Activated CD8-positive, alpha-beta T cell treated with anti-CD3 and anti-CD28 coated beads for 36 hours (primary cell): ENCODE measurements at places on chromosomes 6 and 20. TPM values are rescaled to one million over a fixed set of nuclear protein-coding genes. Genes with fewer than 3 reads are reported as not detected.

DNA sequence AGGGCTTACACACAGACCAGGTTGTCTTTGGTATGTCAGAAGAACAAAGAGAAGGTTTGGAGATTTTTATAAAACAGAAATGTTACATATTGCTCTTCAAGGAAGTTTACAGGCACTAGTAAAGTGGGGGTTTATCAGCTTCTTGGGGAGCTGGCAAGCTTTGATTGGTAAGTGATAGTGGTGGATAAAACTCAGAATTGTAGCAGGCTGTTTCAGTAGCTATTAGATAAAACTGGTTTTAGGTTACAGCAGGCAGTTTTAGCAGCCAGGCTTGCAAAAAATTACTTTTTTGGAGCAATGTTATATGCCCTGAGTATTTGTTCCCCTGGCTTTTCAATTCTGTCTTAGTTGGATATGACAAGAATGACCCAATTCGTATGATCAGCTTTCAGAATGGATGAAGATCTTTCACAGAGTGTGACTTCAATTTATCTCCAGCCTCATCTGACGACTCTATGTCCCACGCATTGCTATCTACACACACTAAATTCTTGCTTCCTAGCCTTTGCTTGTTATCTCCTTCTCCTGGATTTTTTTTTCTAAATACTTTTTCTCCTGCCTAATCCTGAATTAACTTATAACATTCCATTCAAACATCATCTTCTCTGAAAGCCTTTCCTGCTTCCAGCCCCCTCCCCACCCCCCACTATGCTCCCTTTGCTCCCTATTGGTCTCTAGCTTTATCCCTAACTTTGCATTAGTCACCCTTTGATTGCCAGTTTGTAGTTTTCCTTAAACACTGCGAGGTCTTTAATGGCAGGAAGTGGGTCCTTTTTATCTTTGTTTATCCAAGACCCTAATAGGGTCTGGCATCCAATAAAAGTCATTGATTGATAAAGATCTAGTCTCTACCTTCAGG lies 1.0 kb upstream of the TOMM34 start:
- no peaks in the 10 kb centered on the region for H3K27me3 ChIP-seq
- peaks cover 74% of the 10 kb centered on the region for H3K4me1 ChIP-seq
- peak overlapping the region; percentile 99 for H3K27ac ChIP-seq
- peak overlapping the region; percentile 84 for H3K4me3 ChIP-seq
- H3K36me3 ChIP-seq, result peaks cover 30% of the 10 kb centered on the region
- DNase-seq, result no peak

DNA sequence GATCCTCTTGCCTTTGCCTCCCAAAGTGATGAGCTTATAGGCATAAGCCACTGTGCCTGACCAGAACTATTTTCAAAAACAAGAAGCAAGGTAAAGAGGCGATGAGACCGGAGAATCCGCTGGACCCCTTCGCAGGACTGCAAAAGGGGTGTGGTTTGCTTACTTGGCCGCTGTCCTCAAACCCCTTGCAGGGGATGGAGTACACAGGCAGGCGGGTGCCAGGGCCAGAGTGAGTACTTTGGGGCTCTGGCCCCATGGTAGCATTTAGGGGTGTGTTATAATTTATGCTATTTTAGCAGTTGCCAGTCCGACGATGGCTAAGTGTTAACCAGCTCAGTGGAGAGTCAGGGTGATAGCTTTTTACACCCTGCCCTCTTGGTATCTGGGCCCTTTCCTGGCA lies 1454.9 kb downstream of the HACE1 start:
- no peaks in the 10 kb centered on the region for H3K4me1 ChIP-seq
- no peak overlapping the region for H3K4me3 ChIP-seq
- no peak for DNase-seq

GRCh38 chr6:169847901-169848311 lies 96.5 kb downstream of the ERMARD start:
- H3K4me1 ChIP-seq, result no peaks in the 10 kb centered on the region
- H3K27ac ChIP-seq, result no peak overlapping the region
- DNase-seq, result no peak
- H3K4me3 ChIP-seq, result no peak overlapping the region
- H3K27me3 ChIP-seq, result peaks cover 3% of the 10 kb centered on the region

DNA sequence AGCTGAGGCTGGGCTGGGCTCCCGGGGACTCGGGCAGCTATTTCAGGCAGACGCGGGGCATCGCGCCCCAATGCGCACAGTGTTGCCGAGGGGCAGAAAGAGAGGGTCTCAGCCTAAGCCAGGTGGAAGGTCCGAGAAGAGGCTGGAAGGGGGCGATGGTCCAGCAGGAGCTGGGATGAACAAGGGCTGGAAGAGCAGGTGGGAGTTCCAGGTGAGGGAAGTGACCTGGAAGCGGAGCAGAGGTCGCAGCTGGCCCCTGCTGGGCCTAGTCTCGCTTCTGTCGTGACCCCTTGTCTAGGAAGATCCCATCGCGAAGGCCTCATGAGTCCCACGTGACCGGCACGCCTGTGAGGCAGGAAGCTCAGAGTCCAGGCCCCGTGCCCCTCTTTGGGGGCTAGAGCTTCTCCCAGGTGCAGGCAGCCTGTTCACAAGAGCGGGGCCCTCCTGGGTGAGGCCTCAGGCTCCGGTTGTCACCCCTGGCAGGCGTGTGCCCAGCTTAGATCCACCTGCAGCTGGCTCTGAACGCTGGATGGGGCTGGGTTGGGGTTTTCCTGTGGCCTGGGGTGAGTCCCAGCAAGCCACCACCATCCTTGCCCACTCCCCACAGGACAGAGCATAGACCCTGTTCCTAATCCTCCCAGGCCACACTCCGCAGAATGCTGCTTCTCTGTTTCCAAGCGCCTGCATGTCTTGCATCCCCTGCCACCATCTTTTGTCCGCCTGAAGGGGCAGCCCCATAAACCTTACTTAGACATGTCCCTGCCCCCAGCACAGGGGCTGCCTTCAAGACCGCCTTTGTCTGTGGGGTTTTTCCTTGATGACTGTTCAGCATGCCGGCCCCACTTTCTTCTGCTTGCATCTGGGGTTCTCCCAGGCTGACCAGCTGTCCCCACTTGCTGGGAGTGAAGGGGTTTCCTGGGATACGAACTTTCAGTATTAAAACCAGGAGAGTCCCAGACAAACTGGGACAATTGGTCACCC lies 15.1 kb downstream of the SLC22A3 start:
- DNase-seq, result no peak
- H3K4me1 ChIP-seq, result no peaks in the 10 kb centered on the region
- peaks cover 3% of the 10 kb centered on the region for H3K27me3 ChIP-seq
- H3K4me3 ChIP-seq, result no peak overlapping the region
- H3K27ac ChIP-seq, result no peak overlapping the region
- H3K36me3 ChIP-seq, result no peaks in the 10 kb centered on the region

DNA sequence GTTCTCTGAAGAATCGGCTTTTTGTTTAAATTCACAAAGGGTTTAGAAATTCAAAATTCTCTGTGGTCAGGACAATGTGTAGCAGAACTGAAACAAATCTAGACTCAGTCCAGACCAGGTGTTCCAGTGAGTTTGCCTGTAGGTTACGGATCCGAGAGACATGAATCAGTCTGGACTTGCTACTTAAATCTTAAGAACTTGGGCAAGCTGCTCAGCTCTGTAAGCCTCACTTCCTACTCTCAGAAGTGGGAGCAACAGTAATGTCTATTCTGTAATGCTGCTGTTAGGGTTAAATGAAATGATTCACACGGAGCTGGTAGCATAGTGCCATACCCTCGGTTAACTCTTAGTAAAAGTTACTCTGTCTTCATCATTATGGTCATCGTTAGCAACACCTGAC lies 37.7 kb downstream of the HECA start:
- peaks cover 89% of the 10 kb centered on the region for H3K4me1 ChIP-seq
- DNase-seq, result peak; percentile 41
- H3K27me3 ChIP-seq, result no peaks in the 10 kb centered on the region
- peaks cover 79% of the 10 kb centered on the region for H3K36me3 ChIP-seq
- H3K4me3 ChIP-seq, result peak overlapping the region; percentile 30
- peak overlapping the region; percentile 89 for H3K27ac ChIP-seq

- H3K27me3 ChIP-seq, result no peaks in the 10 kb centered on the region
- no peak overlapping the region for H3K27ac ChIP-seq
- peaks cover 3% of the 10 kb centered on the region for H3K4me1 ChIP-seq
- H3K36me3 ChIP-seq, result no peaks in the 10 kb centered on the region
Observed at GRCh38 chr6:150698391-150698790, 98.7 kb downstream of the PLEKHG1 start.

DNA sequence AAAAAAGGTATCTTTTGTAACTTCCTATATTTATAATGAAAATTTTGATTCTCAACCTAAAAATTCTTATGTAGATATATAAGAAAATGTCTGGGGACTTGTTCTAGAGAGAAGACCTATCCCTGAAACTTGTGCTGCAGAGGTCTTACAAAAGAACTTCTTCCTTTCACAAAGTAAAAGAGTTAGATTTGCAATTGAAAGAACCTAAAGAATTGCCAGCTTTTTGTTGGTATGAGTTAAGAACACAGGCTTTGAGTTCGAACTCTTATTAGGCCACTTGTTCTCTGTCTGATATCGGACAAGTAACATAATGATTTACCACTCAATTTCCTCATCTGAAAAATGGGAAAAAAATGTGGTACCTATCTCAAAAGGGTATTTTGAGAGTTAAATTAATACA lies 162.0 kb upstream of the LAMA2 start:
- no peak for DNase-seq
- H3K36me3 ChIP-seq, result no peaks in the 10 kb centered on the region
- H3K4me3 ChIP-seq, result no peak overlapping the region
- H3K27ac ChIP-seq, result no peak overlapping the region
- peaks cover 3% of the 10 kb centered on the region for H3K4me1 ChIP-seq

DNA sequence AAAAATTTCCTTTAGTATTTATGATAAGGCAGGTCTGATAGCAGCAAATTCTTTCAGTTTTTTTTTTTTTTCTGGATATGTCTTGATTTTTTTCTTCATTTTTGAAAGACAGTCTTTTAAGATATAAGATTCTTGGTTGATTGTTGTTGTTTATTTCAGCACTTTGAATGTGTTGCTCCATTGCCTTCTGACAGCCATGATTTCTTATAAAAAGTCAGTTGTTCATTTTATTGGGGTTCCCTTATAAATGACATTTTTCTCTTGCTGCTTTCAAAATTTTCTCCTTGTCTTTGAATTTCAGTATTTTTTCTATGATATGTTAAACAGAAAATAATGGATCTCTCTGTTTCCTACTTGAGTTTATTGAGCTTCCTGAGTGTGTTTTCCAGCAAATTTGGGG lies 152.3 kb downstream of the ISM1 start:
- no peak overlapping the region for H3K27ac ChIP-seq
- H3K4me1 ChIP-seq, result no peaks in the 10 kb centered on the region
- H3K27me3 ChIP-seq, result no peaks in the 10 kb centered on the region
- H3K36me3 ChIP-seq, result no peaks in the 10 kb centered on the region

DNA sequence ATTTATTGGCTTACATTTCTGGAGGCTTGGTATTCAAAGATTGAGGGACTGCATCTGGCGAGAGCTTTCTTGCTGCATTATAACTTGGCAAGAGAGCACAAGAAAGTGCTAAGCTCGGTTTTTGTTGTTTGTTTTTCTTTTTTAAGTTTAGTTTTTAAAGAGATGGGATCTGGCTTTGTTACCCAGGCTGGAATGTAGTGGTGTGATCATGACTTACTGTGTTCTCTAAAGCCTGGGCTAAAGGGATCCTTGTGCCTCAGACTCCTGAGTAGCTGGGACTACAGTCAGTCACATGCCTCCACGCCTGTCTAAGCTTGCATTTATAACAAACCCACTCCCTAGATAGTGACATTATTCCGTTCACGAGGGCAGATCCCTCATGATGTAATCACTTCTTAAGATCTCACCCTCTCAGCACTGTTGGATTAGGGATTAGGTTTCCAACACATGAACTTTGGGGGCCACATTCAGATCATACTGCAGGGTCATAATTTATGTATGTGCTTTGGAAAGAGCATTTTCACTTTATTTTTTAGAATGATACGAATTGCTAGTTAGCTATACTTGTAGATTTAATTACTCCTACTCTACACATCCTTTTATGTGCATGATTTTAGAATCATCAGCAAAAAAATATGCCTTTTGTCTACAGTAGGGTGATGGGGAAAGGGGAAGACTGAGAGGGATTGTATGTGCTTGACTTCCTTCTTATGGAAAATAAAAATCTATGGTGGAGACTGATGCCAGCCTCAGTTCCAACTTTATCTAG lies 167.8 kb downstream of the JARID2 start:
- peak overlapping the region; percentile 63 for H3K27ac ChIP-seq
- peaks cover 72% of the 10 kb centered on the region for H3K4me1 ChIP-seq
- no peak for DNase-seq
- H3K4me3 ChIP-seq, result no peak overlapping the region
- peaks cover 56% of the 10 kb centered on the region for H3K36me3 ChIP-seq

GRCh38 chr6:142887517-142887916 lies 57.5 kb downstream of the HIVEP2 start:
- H3K27me3 ChIP-seq, result no peaks in the 10 kb centered on the region
- peaks cover 46% of the 10 kb centered on the region for H3K36me3 ChIP-seq
- H3K27ac ChIP-seq, result peak overlapping the region; percentile 100
- peaks cover 83% of the 10 kb centered on the region for H3K4me1 ChIP-seq
- peak overlapping the region; percentile 52 for H3K4me3 ChIP-seq

GRCh38 chr20:3092611-3093379 lies 8.3 kb upstream of the AVP start:
- peak; percentile 63 for DNase-seq
- H3K36me3 ChIP-seq, result no peaks in the 10 kb centered on the region
- peak overlapping the region; percentile 96 for H3K27ac ChIP-seq
- peaks cover 27% of the 10 kb centered on the region for H3K4me1 ChIP-seq
- H3K27me3 ChIP-seq, result peaks cover 1% of the 10 kb centered on the region

DNA sequence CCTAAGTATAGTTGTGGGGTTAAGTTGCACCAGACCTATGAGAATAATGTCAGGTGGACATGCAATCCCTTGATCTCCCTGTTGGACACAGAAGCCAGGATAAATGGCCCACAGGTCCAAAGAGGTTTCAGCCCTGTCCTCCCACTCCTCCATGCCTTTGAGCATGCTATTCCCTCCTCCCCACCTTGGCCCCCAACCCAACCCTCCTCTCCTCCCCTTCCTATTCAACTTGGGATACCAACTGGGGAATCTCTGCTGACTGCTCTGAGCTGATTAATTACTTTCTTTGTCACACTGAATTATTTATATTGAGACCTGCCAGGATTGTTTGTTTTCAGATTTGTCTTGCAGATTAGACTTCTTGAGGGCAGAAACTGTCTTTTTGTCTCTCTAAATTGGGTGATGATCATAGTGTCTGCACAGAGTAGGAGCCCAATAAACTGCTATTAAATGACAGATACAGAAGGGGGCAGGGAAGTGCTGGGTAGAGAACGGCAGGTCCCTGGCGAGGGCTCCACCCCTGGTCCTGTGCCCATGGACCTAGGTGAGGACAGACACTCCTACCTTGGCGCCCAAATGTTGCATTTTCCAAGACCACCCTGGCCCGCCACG lies 120.9 kb downstream of the UNC5CL start:
- H3K4me1 ChIP-seq, result no peaks in the 10 kb centered on the region
- H3K4me3 ChIP-seq, result no peak overlapping the region
- H3K27me3 ChIP-seq, result peaks cover 10% of the 10 kb centered on the region
- H3K36me3 ChIP-seq, result no peaks in the 10 kb centered on the region
- no peak for DNase-seq

DLK2 gene
- total RNA-seq, result 1.0 TPM

ZNF334 gene
- 4.4 TPM for total RNA-seq

ULBP3 gene
- 0.77 TPM for total RNA-seq

SLC17A3 gene
- not detected for total RNA-seq
